G401 (cell line): ENCODE measurements at places on chromosomes 4 and X.
A peak's percentile ranks its signal among the peaks of the same experiment; 100 is the strongest.

- no peak for DNase-seq
Observed at GRCh38 chrX:116694046-116694445, 231.3 kb upstream of the CT83 start.

GRCh38 chrX:106392346-106392745 is 219.4 kb upstream of the RADX start:
- no peak for DNase-seq

GRCh38 chr4:162126729-162127128 is 37.1 kb downstream of the FSTL5 start:
- peak; percentile 82 for DNase-seq

DNA sequence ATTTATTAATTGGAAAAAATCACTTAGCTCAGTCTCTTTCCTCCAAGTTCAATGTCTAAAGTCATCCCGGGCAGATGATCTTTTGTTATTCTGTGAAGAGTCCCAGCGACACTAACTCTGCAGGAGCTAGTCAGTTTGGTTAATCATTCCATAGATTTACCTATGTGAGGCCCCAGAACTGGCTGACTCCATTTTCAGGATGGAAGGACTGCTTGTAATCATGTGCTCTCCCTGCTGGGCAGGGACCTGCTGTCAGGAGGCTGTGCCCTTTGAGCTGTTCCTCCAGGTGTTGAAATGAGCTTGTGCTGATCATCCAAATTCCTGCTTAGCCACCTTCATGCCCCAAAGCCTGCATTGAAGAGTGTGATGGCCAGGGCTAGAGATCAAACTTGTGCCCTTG is 169.8 kb downstream of the NHS start:
- DNase-seq = no peak

- peak; percentile 65 for DNase-seq
Observed at GRCh38 chr4:145352438-145353145, 129.1 kb upstream of the SMAD1 start.
